ENCODE measurements at places on chromosomes 1 and 21. TPM values are rescaled to one million over a fixed set of nuclear protein-coding genes. Genes with fewer than 3 reads are reported as not detected.

The RGS13 gene
- total RNA-seq: not detected

The NBPF4 gene
- 0.13 TPM for total RNA-seq

The TEDDM1 gene
- total RNA-seq: not detected

The MPZL1 gene
- 116 TPM for total RNA-seq

The NFIA gene
- total RNA-seq: 4.1 TPM

The PPIAL4G gene
- not detected for total RNA-seq

The CFAP107 gene
- not detected for total RNA-seq

The UBAP2L gene
- 115 TPM for total RNA-seq

The PYGO2 gene
- 23.6 TPM for total RNA-seq

The CRYBG2 gene
- 1.6 TPM for total RNA-seq

Measured in A549 treated with CpdA at 1 μM for 4 hours (cell line).